Fibroblast of the conjunctiva (primary cell): ENCODE measurements at places on chromosomes 5 and 9.

GRCh38 chr5:40831346-40832210 lies 3.4 kb downstream of the RPL37 start:
- DNase-seq: no peak

DNA sequence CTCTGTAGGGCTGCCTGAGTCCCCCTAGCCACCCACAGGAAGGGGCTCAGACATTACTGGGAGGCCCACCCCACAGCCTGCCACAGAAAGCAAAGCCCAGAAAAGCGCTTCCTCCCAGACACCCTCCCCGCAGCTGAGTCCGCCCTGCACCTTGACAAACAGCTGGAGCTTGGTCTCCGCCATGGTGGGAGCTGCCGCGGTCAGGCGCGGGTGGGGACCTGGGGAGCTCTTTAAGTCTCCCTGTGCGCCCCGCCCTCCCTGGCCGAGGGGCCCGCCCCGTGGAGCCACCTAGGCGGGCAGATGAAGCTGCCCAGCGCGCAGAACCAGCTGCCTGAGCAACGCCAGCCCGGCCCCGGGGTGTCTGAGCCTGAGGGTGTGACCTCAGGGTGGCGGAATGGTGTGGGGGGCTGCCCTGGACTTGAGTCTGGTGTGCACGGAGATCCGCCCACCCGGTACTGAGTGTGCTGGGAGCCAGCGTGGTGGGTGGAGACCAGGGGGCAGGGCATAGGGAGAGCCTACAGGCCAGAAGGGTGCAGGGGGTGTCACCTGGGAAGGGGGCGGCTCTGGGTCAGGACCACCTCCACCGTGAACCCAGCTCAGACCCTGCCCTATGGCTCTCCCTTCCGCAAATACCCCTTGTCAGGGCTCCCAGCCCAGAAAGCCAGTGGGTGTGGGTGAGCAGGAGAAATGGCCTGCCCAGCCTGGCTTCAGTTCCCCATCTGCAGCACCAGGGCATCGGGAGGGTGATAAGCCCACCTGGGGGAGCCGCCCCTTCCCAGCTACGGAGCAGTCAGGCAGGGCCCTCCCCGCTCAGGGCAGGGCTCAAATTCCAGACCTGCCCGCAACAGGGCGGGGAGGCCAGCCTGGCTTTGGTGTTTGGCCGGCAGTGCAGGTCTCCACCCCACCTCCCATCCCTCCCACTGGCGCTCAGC lies at the start of gene CLIC3:
Gene CLIC3 (minus strand): TSS at position 208 of the 932 bp plus-strand sequence. CDS start 25 bp downstream, at position 183.
- DNase-seq: no peak

DNA sequence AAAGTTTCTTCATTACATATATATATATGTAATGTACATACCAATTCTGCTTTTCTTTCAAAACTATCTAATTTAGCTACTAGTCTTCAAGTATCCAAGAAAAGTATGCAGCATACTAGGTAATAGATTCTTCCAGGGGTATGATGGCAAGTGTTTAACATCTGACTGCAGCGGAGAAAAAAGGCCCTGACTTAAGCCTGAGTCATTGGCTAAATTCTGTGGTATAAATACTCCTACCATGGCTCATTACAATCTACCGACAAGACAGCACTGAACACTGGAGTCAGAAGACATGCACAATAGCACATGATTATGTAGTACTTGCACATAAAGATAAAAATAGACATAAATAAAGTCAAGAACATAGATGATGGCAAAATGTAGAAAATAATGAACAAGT lies 439.9 kb downstream of the BRINP1 start:
- DNase-seq: no peak

DNA sequence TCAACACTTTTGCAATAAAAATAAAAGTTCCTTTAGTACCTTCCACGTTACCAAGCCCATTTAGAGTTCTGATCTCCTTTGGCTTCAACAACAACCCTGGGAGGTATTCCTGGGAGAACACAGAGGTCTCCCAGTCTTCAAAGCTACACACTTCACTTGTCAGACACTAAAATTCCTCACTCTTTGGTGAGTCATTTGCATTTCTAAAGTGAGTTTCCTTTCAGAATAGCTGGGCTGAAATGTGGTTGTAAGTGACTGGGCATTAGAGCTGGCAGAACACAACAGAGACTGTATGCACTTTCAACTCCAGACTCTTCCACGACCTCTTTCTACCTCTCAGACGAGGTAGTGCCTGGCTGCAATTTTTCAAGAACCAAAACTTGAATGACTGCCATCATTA lies 11.5 kb upstream of the F2RL1 start:
- DNase-seq: no peak

DNA sequence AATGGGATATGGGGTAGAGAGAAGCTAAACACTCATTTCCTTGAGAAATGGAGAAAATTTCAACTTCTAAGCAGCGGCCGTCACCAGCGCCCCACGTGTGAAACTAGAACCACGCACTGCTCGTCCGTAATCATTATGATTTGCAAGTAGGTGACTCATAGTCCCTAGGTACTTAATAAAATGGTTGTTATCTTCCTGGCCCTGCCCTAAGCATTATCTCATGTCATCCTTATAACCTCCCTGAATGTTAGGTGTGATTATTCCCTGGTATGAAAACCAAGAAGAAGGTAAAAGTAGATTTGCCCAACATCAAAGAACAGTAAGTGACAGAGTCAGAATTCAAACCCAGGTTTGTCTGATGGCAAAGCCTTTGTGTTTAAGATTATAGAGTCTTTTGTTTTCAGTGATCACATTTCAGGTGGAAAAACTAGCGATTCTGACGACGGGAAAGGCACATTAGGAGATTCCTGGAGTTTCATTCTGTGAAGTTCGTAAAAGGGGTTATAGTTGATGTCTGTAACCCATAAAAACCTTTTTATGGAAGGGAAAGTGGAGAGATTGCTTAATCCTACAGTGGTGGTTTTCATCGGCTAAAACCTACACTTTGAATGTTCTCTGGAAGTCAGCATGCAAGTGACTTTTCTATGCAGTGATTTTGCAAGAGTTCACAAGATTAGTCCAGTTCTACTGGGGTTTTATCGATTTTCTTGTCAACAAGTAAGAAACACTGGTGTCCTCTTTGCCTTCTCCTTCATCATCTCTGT lies 202.9 kb upstream of the WWC1 start:
- no peak for DNase-seq

- DNase-seq: no peak
Observed at GRCh38 chr5:169153405-169153804, 147.5 kb downstream of the SLIT3 start.

GRCh38 chr9:134413890-134414623 lies 87.8 kb downstream of the RXRA start:
- peak; percentile 22 for DNase-seq

DNA sequence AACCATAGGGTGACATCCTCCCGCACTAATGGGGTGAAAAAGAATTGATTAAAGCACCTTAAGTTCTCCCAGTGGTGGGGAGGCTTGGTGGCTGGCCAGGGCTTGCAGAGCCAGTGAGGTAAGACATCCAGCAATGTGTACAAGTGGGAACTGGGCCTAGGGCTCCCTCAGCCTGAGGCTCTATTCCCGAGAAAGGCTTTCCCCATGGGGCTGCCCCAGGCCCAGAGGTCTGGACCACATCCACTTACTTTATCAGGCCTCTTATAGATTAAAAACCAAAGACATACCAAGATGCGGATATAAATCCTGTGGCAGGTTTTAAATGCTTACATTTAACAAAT lies 35.3 kb downstream of the C5orf15 start:
- no peak for DNase-seq

GRCh38 chr9:133707065-133707762 lies 30.9 kb downstream of the SARDH start:
- peak; percentile 18 for DNase-seq

DNA sequence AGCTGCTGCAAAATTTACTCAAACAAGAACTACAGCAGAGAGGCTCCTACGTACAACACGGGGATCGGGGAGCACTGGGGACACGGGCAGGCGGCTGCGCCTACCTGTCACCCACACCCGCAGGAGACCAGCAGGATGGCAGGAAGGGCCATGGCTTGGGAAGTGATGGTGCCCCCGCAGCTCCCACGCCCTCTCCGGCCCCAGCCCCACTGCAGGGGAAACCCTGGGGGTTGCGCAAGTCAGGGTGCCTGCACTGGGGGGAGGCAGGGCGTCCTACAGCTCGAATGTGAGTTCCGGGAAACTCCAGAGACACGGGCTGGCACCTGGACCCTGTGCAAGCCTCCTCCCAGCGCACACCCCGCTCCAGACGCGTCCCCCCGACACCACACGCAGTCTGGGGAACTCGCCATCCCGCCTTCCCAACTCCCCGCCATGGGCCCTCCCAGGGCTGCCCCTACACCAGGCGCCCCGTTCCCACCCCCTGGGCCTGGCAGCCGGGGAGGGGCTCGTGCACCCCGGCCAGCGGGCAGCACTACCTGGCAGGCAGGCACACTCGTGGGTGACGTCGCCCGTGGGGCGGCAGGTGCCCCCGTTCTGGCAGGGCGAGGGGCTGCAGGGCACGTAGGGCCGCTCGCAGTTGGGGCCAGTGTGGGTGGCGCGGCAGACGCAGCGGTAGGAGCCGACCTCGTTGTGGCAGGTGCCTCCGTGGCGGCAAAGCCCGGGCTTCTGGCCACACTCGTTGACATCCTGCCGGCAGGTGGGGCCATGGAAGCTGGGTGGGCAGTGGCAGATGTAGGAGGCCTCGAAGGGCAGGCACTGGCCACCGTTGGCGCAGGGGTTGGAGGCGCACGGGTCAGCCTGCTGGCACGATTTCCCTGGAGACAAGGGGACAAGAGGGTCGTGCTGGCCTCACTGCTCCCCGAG lies 23.3 kb downstream of the NOTCH1 start:
- no peak for DNase-seq

DNA sequence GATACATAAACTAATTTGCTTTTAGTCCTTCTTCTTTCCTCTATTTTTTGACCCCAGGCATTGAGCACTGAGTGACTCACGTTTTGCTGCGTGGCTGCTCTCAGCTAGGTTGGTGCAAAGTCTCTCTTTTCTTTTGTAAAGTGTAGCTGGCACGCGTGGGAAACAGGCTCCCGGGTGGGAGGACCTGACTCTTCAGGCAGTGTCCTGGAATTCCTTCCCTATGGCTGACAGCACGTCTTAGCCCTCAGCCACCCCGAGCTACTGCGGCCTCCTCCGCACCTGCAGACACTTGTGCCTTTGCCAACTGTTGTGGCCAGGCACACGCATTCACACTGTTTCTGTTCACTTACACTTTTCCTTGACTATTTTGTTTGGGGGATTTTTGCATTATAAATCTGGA lies 877 bp upstream of the SCGB3A1 start:
- no peak for DNase-seq

DNA sequence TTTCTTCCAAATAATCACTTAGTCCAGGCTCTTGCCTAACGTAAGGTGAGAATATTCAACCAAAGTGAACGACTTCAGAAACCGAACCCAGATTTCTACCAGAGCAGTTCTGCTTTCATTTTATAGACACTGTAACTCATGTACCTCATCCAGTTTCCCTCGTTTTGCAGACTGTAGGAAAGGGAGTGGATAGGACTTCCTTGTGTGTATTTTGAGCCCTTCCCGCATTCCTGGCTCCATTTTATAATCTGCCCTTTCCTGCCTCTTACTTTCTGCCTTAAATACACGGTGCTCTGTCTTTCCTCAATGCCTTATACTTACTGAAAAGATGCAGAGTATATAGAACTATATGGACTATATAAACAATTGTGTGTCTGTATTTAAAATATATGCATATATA lies 20.8 kb downstream of the MINAR2 start:
- DNase-seq: no peak

DNA sequence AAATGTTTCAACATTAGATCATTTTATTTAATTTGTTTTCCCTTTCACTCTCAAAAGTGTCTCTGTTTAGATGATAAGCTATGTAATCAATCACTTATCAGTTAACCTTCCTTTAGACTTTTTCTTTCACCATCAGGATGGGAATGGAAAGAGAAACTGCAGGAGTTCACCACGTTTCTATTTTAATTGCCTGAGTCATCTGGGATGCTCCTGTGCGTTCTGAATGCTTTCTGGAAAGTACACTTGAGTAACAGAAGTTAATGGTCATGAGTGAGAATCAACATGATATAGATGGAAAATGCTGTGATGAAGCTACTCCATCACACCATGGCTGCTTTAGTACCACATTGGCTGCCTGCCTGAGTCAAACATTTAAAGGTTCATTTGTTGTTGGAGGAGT lies 783.3 kb upstream of the CDH9 start:
- DNase-seq: no peak

- DNase-seq: no peak
Observed at GRCh38 chr5:138743484-138743883, 9.7 kb upstream of the CTNNA1 start.

DNA sequence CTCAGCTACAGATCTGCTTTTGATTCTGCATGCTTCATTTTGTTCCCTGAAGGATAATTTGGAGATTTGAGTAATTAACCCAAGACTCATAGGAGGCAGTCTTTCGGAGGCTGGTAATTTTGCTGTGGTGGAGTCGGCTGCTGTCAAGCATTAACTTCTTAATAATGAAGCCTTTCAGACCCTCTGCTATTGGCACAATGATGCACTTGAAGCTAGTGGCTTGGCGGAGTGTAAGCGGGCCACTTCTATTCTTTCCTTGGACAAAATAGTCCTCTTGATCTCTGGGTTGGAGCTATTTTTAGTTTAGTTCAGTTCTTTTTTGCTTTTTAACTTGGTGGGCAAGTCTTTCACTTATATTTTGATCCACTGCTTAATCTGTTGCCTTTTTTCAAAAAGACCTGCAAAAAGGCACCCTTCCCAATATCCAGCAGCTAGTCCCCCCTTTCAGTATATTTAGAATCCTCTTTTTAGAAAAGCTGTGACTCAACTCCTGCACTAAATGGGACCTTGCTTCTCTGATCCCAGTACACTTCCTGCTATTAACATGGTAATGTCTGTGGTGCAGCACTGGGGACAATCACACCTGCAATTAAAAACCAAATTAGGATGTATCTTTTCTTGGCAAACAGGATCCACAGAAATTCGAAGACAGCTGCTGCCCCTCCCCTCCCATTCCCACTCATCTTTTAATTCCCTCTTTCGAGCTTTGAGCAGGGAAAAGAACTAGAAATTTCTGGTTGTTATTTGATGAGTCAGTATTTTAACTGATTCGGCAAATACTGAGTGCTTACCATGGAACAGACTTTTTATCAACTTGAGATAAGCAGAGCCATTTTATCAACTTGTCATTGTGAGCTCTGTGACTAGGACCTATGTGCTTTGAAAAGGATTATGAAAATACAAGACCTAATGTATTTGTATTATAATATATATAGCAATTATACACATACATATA lies 169.4 kb upstream of the ANKRD55 start:
- DNase-seq: no peak

DNA sequence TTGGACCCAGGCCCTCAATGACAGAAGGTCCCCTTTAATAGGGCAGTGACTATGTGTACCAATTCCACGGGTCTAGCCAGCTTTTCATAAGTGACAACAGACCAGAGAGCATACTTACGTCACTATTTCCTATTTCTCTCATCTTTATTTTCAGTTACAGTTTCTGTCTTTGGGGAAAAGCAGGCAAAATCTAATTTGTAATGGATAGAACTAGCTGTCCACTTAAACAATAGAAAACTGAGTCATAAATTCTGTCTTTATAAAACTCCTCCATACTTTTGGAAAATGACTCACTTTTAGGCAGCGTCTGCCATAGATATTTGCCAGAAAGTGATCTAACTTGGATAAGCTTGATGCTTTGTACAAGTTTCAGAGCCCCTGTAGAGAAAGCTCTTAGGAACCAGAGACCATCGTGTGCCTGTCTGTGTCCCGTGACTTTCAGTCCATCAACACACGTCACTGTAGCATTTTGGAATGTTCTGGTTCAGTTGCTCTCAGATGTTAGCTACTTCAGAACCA lies 101.9 kb downstream of the F2RL2 start:
- DNase-seq: peak; percentile 57

GRCh38 chr5:150514708-150515211 lies 6.8 kb downstream of the NDST1 start:
- DNase-seq: no peak
